ENCODE measurements at places on chromosomes 1 and 21.

- no peak for DNase-seq
These were observed 245.5 kb downstream of the RPS6KC1 start for GRCh38 chr1:213296558-213296957.

GRCh38 chr1:234923626-234924025 lies 205.0 kb downstream of the TOMM20 start:
- DNase-seq = no peak

DNA sequence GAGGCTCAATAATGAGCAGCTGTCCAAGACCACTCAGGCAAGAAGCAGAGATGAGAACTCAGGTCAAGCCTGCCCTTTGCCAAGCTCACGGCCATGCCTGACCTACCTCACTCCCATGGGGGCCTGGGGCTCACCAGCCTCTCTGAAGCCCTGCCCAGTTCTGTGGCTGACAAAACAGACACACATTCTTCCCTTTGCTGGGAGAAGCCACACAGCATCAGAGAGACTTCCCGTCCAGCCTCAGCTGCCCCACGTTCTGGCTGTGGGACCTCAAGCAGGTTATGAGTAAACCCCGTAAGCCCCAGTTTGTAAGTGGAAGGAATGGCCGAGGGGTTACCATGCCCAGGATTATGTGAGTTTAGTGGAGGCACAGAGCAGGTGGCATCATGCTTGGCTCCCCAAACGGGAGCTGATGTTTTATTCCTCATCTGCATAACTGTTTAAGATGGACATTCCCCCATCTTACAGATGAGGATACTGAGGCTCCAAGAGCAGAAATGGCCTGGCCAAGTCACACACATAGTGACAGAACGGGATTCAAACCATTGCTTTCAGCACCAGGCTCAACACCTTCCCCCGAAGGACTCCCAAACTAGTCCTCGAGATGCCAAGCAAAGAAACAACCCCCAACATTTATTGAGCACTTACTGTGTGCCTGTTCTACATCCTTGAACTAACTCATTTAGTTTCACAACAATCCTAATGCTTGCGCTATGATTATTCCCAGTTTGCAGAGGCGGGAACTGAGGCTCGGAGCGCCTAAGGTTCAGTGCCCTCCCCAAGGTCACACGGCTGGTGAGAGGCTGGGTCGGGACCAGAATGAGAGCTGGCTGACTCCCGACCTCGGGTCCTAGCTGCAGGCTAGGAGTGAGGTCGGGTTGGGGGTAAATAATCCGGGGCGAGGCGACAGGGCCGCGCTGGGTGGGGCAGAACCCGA lies 49.1 kb upstream of the LAPTM5 start:
- no peak for DNase-seq

GRCh38 chr1:2303016-2303775 lies 75.1 kb downstream of the SKI start:
- no peak for DNase-seq

GRCh38 chr1:108327534-108328466 lies 83.9 kb upstream of the NBPF4 start:
- peak; percentile 37 for DNase-seq

DNA sequence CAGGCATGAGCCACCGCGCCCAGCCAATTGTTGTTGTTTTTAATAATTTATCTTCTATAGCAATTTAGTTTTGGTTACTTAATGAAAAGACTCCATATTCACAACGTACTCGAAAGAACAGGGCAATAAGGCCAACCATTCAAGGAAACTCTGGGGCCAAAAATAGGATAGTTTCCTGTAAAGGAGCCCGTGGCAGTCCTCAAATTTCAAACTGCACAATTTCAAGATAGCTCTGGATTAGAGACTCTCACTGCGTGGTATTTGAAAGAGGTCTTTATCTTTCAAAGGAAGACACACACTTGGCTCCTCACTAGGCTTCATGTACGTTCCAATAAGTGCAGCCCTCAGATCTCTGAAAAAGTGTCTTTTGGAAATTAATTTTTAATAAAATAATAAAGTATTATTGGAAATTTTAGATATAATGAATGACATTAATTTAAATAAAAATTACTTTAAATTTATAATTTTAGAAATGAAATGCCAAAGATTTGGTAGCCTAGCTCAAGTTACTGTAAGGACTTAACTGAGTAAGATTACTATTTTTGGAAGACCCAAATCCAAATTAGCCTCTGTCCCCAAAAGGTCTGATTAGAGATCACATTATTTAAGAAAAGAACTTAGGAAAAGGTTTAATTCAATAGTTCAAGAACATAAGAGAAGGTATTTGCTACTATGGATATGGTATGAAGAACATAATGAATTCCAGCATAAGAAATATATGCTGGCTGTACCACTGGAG lies 22.7 kb upstream of the DONSON start:
- no peak for DNase-seq

- DNase-seq = no peak
These were observed 6.3 kb downstream of the MX2 start for GRCh38 chr21:41367945-41368734.

DNA sequence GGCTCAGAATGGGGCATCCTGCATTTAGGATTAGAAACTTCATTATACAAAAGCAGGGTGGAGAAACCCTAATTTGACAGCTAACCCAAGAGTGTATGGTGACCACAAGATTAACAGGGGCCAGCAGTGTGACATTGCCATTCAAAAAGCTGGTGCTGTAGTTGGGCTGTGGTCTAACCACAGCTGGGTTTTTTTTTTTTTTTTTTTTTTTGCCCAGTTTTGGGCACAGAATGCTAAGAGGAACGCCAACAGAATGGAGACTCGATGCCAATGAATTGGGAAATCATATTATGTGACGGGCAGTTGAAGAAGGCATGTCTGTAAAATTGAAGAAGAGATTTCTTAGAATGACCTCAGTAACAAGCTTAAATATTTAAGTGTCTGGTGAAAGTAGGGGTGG lies 58.4 kb downstream of the NFIA start:
- no peak for DNase-seq

DNA sequence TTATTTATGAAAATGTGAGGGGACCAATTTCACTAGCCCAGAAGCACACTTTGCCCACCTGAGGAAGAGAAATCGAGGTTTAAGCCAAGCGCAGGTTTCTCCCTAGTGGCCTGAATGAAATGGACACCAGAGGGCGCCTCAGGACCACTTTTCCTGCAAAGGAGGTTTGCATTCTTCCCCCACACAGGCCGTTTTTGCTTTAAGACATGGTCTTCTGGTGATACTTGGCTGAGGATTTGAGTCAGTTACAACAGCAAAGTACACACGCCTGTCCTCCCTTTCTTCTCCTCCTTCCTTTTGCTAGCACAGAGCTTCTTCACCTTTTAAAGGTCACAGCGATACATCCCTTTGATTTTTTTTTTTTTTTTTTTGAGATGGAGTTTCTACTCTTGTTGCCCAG lies 5.4 kb downstream of the PLA2G2E start:
- peak; percentile 50 for DNase-seq

Measured in iPS DF 6.9 (cell line).